ENCODE measurements at places on chromosomes 3 and 15. TPM values are rescaled to one million over a fixed set of nuclear protein-coding genes. Genes with fewer than 3 reads are reported as not detected.
A peak's percentile ranks its signal among the peaks of the same experiment; 100 is the strongest.

The PDZRN3 gene
- 0.17 TPM for total RNA-seq

DNA sequence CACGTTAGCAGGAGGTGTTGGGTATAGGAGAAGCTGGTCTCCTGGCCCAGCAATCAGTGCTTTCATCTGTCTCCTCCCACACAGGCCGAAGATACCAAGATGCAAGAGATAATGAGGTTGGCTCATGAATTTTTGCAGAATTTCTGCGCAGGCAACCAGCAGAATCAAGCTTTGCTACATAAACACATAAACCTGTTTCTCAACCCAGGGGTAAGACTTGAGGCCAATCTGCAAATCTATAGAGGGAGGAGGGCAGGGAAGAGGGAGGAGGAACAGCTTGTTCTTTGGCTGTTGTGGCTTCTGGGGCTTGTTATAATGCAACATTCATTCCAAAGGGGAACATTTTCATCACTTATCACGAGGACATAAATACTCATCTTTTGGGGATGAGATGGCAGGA lies 195.3 kb downstream of the ITPR1 start:
- DNase-seq, result no peak
- H3K27ac ChIP-seq, result no peak overlapping the region
- no peaks in the 10 kb centered on the region for H3K27me3 ChIP-seq
- H3K36me3 ChIP-seq, result no peaks in the 10 kb centered on the region
- H3K4me3 ChIP-seq, result no peak overlapping the region
- H3K4me1 ChIP-seq, result no peaks in the 10 kb centered on the region

DNA sequence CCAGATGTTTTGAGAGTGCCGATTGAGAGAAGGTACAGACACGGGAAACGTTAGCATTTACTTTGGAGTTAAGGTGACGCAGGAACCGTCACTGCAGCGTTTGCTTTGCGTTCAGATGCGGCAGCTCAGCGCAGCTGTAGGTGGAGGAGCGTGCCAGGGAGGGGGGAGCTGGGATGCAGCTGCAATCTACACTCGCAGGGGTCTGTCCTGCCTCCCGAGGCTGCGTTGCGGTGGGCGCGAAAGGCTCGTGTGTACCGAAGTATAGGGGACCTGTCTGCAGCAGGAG lies 425 bp upstream of the FYTTD1 start:
- no peaks in the 10 kb centered on the region for H3K36me3 ChIP-seq
- DNase-seq, result peak; percentile 35
- H3K4me3 ChIP-seq, result peak overlapping the region; percentile 93

GRCh38 chr15:83112956-83113299 lies 5.5 kb downstream of the TM6SF1 start:
- H3K4me3 ChIP-seq, result no peak overlapping the region
- H3K27me3 ChIP-seq, result no peaks in the 10 kb centered on the region

GRCh38 chr3:64903006-64903405 lies 215.2 kb upstream of the ADAMTS9 start:
- DNase-seq, result no peak
- 0 out of 2 replicates have a peak, but pooled peaks cover 3% of the 10 kb centered on the region for H3K27me3 ChIP-seq
- no peaks in the 10 kb centered on the region for H3K36me3 ChIP-seq
- H3K4me3 ChIP-seq, result no peak overlapping the region

- H3K27ac ChIP-seq, result no peak overlapping the region
- DNase-seq, result no peak
- H3K36me3 ChIP-seq, result no peaks in the 10 kb centered on the region
- H3K4me1 ChIP-seq, result no peaks in the 10 kb centered on the region
- H3K27me3 ChIP-seq, result no peaks in the 10 kb centered on the region
Measured at GRCh38 chr3:125179143-125179883, 33.2 kb downstream of the SLC12A8 start.

The EAF1 gene
- 32.1 TPM for total RNA-seq

Data from HCT116 (cell line).